ENCODE measurements at places on chromosomes 12 and 14.

DNA sequence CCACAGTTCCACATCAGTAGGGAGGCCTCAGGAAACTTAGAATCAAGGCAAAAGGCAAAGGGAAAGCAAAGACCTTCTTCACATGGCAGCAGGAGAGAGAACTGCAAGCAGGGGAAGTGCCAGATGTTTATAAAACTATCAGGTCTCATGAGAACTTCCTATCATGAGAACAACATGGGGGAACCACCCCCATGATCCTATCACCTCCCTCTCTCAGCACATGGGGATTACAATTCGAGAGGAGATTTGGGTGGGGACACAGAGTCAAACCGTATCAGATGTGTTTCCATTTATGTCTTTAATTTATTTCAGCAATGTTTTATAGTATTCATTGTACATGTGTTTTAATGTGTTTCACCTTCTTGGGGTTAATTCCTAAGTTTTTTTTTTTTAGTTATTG is 25.8 kb downstream of the METAP2 start:
- DNase-seq, result no peak

GRCh38 chr12:43480591-43480990 is 71.4 kb downstream of the ADAMTS20 start:
- DNase-seq, result no peak

DNA sequence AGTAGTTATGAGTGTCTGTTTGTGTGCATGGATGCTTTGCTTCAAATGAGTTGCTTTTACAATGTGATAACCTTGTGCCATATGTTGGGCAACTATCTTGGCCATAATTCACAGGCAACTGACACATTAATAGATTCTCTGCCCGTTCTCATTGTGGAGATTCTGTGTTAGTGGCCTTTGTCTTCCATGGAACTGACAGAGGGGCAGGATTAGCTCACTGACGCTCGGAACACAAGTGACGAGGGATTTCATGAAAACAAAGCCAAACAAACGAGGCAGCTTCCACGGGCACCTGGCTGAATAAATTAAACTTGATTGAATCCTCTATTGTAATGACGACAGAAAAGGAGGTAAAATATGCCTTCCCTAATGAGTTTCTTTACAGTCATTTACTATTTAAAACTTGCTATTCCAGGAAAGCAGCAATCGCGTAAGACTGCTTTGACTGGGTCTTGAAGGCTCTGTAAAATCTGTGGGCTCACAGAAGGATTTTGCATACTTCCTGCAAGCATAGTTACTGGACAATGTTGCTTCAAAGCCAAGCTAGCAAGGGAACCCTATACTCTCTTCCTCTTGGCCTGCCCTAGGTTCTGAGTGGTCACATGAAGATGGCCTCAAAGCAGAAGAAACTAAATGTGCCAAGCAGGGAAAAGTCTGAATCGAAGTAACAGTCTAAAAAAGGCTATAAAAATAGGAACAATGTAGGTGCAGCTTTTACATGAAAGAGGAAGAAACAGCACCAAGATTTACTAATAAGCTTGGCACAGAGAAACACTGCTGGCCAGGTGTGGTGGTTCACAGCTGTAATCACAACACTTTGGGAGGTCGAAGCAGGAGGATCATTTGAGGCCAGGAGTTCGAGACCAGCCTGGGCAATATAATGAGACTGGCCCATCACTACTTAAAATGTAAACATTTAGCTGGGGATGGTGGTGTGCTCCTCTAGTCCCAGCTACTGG is 28.1 kb upstream of the SINHCAF start:
- peak; percentile 64 for DNase-seq

DNA sequence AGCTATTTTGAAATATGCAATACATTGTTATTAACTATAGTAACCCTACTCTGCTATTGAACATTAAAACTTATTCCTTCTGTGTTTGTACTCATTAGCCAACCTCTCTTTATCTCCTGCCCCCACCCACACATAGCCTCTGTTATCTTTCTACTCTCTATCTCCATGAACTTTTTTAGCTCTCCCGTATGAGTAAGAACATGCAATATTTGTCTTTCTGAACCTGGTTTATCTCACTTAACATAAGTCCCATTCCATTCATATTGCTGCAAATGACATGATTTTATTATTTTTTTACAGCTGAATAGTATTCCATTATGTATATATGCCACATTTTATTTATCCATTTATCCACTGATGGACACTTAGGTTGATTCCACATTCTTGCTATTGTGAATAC is 79.0 kb upstream of the AMIGO2 start:
- DNase-seq, result no peak

DNA sequence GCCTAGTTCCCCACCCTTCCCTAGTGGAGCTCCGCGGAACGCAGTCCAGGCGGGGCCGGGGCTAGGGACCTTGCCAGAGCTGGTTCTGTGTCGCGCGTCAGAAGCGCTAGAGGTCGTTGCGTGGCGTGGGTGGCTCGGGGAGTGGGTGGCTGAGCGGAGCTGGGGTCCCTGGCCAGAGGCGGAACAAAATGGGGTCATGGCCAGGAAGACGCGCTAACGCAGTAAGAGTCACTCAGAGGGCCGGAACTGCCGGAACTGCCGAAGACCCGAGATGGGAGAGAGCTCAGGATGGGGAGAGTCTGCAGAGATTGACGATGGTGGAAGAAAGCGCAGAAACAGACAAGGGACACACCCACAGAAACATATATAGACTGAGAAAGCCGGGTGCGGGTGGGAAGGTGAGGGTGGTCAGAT is 4.8 kb downstream of the DGKA start:
- no peak for DNase-seq

GRCh38 chr14:22271838-22272799 is 316.9 kb downstream of the DAD1 start:
- no peak for DNase-seq

DNA sequence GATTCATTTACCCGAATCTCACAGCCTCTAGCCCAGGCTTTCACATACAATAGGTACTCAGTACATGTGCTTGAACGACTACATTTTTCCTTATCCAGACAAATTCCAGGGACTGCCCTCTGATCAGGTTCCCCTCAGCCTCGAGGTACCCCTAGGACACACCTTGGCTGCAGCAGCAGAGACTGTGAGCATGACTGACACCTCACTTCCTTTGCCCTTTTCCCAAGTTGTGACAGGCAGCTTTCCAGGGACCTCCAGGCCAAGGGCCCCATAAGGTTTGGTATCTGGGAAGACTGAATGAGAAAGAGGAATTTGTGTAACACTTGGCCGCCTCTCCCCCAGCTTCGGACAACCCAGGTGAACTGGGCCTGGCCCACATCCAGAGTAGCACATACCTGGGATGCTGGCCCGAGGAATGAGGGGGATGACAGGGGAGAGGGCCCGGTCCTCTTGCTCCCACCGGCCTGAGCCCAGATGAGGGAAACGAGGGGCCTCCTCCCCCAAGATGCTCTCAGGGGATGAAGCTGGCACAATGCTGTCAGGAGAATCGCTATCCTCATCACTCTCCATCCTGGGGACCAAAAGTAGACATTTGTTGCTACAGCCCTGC is 10.2 kb upstream of the PRKAG1 start:
- DNase-seq, result no peak

- DNase-seq, result no peak
These were observed 10.2 kb downstream of the HEATR5A start for GRCh38 chr14:31410048-31410650.

- no peak for DNase-seq
These were observed 144.9 kb upstream of the AMIGO2 start for GRCh38 chr12:47224563-47225133.

GRCh38 chr14:93788293-93788542 is at the start of gene PRIMA1:
Gene PRIMA1, minus strand, starts transcription at chr14:93788485. Its CDS starts 767 bp downstream, at chr14:93787718.
- DNase-seq, result no peak

GRCh38 chr12:127416796-127417195 is 850.2 kb upstream of the TMEM132C start:
- DNase-seq, result no peak

DNA sequence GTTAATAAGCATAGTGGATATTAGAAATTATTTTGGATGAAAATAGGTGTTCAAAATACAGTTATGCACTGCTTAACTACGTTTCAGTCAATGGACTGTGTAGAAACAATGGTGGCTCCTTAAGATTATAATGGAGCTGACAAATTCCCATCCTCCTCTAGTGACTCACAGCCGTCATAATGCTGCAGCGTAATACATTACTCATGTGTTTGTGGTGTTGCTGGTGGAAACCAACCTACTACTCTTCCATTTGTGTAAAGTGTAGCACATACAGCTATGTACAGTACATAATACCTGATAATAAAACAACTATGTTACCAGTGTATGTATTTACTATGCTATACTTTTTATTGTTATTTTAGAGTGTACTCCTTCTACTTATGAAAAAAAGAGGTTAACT is 111.2 kb upstream of the TMCC3 start:
- no peak for DNase-seq

DNA sequence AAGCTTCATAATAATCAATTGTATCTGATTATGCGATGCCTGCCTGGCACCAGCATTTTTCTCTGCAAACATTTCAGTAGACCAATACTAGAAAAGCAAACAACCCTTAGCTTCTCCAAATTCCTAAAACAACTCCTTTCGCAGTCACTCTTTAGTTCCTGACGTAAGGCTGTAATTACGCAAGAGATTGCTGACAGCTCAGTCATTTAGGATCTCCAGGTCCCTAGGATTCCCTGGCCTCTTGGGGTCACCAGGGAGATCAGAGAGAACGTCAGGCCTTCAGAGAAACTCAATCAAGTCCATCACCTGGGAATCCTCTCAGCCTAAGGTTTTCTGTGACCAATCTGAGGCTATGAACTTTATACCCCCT is 390.6 kb downstream of the PAWR start:
- DNase-seq, result no peak

- DNase-seq, result no peak
These were observed 199.7 kb upstream of the HMGA2 start for GRCh38 chr12:65624554-65625086.

GRCh38 chr12:124004233-124004875 is 31.3 kb downstream of the ZNF664 start:
- no peak for DNase-seq

DNA sequence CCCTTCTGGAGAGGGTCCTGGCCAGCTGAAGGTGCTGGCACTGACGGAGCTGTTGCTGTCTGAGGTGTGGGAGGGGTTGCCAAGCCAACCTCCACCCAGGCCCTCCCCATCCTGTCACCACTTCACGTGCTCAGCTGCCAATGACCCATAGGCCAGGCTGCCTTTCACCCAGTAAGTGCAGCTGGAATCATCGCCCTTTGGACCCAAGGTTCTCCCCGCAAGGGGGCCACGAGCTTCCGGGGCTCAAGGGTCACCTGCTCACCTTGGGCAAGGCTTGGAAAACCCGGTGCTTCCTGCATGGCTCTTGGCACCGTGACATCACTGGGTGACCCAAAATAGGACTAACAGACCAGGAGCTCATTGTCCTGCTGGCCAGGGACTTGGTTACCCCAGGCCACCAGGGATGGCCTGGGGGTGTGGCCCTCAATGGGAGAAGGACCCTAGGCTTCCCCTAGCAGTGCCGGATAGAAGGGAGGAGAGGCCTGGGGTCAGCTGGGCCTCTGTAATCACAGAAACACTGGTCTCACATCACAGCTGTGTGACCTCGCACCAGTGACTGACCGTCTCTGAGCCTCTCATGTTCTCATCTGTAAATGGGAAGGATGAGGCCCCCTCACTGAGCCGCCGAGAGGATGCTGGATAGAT is 51.3 kb downstream of the CCDC85C start:
- DNase-seq, result no peak

DNA sequence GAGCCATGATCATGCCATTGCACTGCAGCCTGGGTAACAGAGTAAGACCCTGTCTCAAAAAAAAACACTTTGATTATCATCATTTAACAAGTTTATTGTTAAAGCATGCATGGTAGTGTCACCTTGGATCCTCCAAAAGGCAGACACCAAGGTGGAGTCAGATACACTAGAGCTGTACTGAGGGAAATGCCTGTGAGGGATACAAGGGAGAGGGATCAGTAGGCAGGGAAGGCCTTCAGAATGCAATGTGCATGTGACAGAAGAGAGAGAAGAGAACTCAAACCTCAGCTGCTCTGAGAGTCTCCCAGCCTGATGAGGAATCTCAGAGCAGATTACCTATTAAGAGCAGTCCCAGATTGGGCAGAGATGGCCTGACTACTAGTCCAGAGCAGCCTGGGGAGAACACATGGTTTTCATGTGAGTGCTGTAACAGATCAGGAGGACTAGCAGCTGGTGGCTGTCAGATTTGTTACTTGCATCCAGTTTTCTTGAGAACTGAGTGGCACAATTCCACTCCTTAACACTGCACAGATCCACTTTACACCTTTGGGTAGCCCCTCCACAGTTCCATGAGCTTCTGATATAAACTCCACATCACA is 38.0 kb upstream of the A2ML1 start:
- no peak for DNase-seq

GRCh38 chr12:46451276-46452021 is 78.9 kb upstream of the SLC38A2 start:
- DNase-seq, result no peak

DNA sequence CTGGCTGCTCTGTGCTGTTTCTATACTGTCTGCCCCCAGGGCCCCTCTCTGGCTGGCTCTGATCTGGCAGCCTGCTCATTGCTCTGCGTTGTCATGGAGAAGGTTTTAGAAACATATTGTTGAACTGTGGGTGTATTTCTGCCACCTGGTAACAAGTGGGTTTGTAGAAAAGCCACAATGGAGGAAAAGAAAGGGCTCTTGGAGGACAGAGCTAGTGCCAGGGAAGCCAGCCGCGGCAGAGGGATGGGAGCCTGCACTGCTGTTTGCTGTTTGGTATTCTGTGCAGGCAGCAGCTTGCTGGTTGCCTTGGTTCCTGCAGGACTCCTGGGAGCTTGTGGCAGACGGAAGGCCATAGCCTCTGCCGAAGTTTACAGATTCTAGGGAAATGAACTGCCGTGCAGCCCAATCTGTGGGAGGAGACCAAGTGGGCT is 15.1 kb downstream of the CCDC177 start:
- DNase-seq, result peak; percentile 86

DNA sequence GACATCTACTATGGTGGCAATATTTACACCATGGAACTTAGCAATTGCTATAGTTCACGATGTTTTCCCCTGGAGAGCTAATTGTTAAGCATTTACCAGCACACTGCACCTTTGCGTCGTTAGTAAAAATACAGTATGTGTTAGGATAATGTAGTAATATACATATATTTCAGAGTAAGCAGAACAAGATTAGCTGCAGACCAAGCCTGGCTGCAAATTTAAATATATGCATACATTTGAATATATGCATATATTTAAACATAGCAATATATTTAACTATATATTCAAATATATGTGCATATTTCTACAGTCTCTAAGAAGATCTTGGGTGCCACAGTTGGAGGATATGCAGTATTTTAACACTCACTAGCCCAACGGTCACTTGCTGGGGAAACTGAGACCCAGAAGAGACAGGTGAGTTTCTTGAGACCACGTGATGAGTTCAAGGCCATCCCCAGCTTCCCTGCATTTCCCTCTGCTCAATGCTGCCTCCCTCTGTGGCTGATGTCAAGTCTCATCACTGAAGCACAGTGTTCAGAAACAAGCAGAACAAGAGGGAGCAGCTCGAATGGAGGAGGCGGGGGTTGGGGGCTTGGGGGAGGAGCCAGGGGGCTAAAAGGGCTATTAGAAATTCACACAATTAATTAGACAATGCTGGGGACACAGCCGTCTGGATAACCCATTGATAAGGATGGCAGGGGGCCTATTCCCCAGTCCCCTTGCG is 708.0 kb downstream of the MED13L start:
- no peak for DNase-seq
